ENCODE measurements at places on chromosomes 11 and 22.
A peak's percentile ranks its signal among the peaks of the same experiment; 100 is the strongest.

- peak; percentile 57 for DNase-seq
These were observed 650 bp upstream of the MAPK11 start for GRCh38 chr22:50270666-50271394.

DNA sequence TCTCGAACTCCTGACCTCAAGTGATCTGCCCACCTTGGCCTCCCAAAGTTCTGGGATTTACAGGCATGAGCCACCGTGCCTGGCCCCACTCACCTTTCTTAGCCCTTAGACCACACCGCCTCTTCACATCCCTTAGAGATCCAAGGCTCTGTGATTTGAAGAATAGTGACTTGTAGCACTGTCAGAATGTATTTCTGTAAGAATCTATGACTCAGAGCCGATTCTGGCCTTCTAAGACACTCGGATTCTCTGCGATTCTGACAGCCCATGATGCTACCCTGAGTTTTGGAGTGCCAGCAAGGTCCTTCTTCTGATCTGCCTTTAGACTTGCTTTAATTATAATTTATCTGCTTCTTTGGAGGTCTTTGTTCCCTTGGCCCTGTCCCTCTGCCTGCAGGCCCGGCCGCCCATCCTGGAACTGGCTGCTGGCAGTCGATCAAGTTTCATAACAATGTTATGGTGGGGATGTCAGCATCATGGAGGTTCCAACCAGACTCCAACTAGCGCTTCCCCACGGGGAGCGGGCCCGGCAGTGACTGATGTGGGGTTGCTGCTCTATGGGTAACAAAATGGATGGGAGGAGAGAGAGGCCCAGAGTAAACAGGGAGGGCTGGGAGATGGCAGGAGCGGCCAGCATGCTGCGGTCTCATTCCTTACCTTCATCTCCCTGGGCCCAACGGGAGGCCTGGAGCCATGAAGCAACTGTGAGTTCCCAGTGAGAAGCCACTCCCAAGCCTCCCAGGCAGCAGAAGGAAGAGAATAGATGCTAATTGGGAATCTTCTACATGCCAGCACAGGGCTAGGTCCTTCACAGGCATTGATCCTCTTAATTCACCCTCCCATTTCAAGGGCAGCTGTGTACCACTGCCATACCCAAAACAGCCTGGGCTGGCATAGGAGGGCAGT is 55.7 kb upstream of the RASD2 start:
- no peak for DNase-seq

DNA sequence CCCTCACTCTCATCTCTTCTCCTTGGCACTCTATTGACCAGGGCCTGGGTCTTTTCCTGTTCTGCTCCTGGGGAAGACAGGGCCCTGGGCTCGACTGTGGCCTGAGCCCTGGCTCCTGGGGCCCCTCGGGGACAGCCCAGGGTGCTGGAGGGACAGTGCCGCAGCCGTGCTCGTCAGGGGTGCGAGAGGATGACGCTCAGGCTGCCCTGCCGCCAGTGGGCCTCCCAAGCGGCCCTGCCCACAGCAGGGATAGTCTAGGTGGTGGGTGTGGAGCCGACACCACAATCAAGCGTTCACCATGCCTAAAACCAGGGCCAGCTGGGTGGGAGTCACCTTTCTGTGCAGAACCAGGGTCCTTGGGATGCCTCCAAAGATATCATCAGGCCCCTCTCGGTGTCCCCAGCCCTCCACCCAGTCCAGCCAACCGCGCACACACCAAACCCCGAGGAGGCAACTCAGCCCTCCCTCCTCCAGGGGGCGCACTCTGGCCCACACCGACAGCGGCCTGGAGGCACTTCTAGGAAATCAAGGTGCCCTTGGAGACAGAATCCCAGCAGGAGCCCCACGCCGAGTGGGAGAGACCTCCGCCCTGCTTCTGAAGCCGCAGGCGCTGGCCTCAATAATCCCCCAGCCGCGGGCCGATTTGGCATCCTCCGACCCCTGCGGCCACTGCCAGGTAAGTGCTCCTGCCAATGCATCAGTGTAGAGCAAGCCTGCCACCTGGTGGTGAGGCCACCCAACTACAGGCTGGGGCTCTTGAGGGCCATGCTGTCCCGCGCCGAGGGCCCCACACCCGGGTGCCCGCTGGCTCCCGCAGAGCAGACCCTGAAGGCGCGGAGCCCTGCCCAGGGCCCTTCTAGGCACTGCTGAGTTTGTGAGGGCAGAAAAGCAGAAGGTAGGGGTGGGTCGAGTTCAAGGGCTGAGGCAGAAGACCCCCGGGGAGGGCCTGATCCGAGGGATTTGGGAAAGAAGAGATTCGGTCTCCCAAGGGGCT is 496.4 kb downstream of the BUD13 start:
- peak; percentile 60 for DNase-seq

DNA sequence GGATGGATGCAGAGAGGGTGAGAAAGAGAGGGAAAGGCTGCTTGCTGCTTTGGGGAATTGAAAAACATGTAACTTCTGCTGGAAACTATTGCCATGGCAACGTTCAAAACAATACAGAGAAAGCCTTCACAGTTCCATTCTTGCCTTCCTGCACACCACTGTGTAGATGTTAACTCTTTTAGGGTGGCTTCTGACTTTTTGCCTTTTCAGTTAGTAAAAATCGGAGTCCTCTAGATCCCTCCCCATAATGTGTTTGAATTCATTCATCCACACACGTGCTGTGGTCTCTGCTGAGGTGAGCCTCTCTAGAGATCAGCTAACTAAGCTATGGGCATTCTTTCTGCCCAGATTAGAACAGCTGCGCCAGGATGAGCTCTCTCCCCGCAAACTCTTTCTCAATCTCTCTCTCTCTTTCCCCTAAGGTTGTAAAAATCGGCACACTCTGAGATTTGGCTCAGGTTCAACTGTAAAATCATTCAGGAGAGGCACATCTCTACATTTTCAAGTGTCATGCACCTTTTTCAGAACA is 1178.3 kb downstream of the LRRC4C start:
- no peak for DNase-seq

- DNase-seq = no peak
These were observed 513.1 kb downstream of the MIAT start for GRCh38 chr22:27170491-27170890.

DNA sequence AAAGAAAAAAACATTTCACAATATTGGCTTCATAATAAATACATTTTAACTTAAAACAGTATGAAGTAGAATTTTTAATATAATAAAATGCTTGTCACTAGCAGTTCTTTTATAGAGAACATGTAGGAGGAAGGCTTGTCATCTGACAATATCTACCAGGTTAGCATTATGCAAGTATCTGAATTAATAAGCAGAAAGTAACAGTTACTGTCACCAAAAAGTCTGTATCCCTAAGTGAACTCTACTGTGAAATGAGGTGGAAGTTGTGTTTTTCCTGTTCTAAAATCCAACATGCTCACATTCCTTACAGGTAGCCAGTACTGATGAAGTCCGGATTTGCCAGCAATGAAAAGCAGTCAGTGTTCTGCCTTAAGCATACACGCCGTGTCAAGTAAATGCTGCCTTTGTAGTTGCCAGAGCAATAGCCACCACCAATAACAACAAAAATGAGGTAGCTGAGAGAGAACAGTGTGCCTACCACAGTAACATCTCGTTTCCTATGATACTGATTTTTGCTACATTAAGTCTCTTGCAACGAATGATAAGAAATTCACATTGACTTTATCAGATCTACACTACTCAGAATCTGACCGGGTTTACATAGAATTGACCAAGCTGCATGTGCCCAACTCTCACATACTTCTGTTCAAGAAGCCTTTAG is 95.5 kb downstream of the SIK3 start:
- peak; percentile 41 for DNase-seq

DNA sequence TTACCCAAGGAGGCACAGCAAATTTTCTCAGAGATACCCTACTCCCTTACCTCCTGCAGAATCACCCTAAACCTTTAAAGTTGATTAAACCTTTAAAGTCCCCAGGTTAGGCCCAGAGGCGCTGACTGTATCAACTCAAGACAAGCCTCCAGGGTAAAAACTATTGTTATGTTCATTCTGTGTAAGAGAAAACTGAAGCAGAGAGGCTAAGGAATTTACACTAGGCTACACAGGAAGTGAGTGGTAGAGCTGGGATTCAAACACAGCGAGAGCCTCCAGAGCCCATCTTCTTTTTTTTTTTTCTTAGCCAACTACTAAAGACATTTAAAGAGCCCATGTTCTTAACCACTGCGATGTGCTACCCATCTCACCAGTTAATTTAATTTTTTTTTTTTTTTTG is 56.3 kb upstream of the GRK3 start:
- DNase-seq = no peak

DNA sequence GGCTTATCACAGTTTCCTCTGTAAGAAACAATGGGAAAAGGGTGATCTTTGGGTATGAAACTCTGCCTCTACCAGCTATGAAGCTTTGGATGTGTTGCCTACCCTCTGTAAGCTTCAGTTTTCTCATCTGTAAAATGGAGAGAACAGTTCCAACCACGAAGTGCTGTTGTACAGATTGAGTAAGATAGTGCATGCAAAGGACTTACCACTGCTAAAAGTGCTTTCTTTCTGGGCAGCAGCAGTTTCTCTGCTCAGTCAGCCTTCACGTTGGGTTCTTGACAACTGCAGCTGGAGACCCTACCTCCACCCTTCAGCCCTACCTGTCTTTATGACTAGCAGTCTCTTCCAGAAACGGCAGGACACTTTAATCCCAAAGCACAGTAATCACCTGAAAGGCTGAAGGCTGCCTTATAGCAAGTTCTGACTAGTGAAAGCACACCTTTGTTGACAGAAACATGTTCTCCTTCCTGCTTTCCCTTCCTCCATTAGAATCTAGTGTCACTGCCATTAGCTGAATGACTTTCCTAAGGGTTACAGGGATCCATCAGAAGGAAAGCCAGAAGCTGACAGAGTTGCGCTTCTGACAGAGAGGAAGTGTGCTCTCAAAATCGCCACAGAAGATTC is 91.4 kb downstream of the RPL27A start:
- no peak for DNase-seq

DNA sequence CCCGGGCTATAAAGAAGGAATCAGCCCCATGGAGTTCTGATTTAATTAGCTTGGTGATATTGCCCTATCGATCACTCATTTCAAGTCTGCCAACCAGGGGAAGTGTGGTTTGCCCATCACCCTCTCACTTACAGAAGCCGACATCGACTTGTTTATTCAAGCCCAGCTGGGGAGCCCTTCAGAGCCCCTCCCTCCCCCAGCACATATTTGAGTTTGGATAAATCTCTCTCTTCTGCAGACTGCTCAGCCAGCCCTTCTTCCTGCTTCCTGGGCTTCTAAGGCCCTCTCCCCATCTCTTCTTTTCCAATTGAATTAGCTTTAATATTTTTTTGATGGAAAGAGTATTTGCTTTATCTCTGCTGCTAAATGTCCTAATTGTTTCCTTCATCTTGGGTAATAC is 299.0 kb downstream of the MIAT start:
- DNase-seq = no peak

DNA sequence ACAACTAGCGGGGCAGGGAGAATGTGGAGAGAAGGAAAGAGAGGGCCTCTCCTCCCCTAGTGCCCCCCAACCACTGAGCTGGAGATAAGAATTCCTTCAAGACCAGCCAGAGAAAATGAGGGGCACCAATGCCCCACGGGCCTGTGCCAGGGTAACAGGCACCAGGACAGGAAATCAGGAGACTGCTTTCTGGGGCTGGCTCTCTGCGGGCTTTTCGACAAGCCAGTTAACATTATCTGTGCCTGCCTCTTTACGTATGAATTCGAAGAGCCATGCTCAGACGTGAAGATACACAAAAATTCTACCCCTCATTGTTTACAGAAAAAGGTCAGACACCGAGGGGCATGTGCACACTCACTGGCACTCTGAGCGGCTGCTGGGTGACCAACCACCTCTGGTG is 52.1 kb downstream of the MYH9 start:
- no peak for DNase-seq

- DNase-seq = no peak
These were observed 35.0 kb downstream of the CWC15 start for GRCh38 chr11:94938095-94939055.

GRCh38 chr11:127233998-127234397 is 233.4 kb upstream of the KIRREL3 start:
- DNase-seq = no peak

- DNase-seq = no peak
These were observed 15.0 kb upstream of the RHOD start for GRCh38 chr11:67041602-67042001.

DNA sequence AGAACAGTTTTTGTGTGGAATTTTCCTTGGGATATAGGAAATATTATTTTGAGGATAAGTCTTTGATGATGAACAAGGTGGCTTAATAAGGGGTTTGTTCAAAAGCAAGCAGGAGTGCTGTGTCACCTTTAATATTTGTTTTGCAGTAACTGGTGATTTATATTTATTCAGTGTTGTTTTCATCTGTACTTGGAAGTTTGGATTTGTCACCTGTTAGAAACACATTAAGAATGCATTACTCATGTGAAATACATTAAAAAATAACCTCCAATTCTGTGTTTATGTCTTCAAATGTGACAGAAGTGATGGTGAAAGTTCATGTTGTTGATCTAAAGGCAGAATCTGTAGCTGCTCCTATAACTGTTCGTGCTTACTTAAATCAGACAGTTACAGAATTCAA is 70.5 kb downstream of the DKK3 start:
- no peak for DNase-seq

DNA sequence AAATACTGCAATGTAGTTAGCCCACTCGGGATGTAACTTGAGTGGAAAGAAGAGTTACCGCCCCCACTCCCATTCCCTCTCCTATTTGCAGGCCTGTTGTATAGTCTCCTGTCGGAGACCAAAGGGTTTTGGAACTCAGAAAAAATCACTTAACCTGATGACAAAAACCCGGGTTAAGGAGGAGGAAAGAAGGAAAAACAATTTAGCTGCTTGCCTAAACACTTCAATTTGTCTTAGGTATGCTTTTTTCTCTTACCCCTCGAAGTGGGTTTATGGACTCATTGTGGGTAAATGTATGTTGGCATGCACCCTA is 2.2 kb downstream of the YAP1 start:
- no peak for DNase-seq

- DNase-seq = no peak
These were observed 10.7 kb downstream of the MS4A15 start for GRCh38 chr11:60767388-60767811.

DNA sequence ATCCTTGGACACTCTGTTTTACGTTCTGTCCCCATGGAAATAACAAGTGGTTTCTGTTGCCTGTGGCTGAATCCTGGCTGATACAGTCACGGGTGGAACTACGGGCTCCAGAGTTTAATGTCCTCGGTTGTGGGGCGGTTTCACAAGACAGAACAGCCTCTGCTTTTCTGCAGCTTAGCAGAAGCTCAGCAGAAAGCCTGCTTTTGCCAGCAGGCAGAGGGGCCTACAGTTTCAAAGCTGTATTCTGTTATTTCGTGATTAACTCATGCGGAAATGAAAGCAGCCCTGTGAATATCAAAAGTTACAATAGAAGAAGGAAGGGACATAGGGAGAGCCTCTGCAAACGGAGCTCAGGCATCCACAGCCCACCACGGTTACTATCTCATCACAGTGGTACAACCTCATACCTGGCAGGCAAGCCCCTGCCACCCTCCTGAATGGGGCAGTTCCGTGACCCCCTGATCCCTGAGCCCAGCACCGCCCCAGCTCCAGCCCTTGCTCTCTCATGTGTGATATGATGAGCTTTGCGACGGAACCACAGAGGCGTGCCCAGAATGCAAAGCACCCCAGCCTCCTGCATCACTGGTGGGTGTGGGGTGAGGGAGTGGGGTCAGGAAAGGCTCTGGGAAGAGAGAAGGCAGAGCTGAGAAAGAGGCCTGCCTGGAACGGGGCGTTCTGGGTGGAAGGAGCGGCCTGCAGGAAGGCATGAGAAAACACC is 360.6 kb downstream of the BRD1 start:
- no peak for DNase-seq

GRCh38 chr11:1744891-1745700 is 5.3 kb downstream of the IFITM10 start:
- DNase-seq = no peak

- DNase-seq = no peak
These were observed 102.3 kb upstream of the CD44 start for GRCh38 chr11:35036639-35037038.

Data from CD4-positive, alpha-beta T cell treated with Interleukin-4 for 4 hours (primary cell).